GM23248 (cell line): ENCODE measurements at places on chromosomes 3 and 15.

DNA sequence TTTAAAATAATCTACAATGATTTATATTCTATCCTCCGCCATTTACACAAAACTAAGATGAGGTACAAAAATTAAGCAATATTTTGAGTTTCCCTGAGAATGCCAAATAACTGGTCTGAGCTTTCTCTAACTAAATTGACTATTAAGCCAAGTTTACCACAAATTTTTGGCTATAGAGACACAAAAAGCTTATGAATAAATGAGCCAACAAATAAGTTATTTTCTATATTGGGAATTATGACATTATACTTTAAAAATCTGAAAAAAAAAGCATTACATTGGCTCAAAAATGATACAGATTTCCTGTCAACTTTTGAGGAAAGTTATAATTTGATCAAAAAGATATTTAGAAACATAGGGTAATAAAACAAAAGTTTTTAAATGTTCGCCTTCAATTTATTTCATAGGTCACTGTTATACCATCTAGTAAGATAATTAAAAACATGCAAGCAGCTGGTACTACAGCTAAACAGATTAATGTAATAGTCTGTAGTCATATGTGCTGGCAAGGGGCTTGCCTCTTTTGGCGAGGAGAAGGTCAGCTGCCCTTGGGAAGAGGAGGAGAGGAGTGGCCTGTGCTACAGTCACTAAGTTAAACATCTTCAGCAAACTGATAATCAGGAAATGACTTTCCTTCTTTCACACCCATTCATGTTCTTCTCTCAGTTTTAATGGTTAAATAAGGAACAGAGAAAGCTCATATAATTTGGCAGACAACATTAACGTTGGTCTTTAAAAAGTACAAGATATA is 318.5 kb downstream of the TBC1D5 start:
- peak; percentile 55 for DNase-seq

DNA sequence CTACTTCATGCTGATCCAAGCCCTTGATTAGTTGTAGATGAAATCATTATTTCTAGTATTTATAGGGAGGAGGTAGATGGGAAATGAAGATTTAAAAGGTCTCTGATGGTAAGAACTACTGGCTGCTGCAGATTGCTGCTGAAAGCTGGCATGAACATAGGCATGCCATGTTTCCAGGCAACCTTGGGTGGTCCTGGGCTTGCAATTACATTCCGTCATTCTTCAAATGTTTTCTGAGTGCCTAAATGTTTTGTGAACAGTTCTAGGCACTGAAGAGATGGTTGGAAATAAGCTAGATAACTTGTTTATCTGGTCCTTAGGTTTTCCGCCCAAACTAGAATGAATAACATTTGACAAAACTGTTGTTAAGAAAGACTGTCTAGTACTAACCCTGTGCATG is 95.8 kb downstream of the KCNAB1 start:
- DNase-seq = no peak

DNA sequence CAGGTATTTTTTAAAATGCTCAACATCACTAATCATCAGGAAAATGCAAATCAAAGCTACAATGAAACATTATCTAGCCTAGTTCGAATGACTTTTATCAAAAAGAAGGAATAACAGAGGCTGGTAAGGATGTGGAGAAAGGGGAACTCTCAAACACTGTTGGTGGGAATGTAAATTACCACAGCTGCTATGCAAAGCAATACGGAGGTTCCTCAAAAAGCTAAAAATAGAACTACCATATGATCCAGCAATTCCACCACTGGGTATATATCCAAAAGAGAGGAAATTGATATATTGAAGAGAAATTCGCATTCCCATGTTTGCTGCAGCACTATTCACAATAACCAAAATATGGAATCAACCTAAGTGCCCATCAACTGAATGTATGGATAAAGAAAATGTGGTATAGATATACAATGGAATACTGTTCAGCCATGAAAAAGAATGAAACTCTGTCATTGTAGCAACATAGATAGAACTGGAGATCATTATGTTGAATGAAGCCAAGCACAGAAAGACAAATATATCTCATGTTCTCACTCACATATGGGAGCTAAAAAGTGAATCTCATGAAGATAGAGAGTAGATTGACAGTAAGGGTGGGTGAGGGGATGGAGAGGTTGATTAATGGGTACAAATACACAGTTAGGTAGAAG is 19.7 kb upstream of the CLN6 start:
- DNase-seq = no peak

DNA sequence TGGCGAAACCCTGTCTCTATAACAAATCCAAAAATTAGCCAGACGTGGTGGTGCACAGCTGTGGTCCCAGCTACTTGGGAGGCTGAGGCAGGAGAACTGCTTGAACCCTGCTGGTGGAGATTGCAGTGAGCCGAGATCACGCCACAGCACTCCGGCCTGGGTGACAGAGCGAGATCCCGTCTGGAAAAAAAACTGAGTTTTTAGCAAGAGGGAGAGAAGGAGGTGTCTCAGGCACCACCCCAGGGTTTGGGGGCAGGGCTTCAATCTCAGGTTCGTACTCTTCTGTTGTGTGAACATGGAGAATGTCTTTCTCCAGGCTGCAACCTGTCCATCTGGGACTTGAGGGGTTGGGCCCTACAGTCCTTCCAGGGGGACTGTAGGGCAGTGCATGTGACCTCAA is 2.7 kb downstream of the CHRNA3 start:
- no peak for DNase-seq

GRCh38 chr15:33419701-33420100 is 108.9 kb downstream of the RYR3 start:
- no peak for DNase-seq

DNA sequence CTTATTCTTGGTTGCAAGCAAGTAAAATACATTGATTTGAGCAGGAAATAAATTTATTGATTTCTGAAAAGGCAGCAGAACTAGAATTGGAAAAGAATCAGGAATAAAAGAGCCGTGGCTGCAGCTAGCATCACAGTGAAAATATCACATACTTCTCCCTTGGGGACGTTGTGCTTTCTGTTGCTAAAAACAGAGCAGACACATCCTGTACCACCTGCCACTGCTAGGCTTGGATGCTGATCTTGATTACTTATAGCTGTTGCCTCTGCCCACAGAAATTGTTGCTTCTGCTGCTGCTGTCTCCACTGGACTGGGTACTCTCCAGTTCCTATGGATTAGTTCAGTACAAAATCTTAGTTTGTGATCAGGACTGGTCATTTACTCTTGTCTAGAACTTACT is 283.8 kb downstream of the C3orf38 start:
- no peak for DNase-seq

DNA sequence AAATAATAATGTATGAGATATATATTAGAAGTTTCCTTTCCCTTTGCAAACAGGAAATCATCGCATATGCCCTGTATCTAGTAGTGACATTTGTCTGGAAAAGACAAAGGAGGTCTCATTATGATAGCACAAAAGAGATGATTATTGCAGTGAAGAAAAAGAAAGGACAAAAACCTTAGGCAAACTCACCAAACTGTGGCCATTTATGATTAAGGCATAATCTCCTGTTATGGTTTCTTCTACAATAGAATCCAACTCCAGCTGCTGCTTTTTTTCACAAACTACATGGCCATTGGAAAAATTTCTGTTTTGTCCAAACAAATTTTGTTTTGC is 218.2 kb downstream of the ATP8B4 start:
- peak; percentile 7 for DNase-seq

DNA sequence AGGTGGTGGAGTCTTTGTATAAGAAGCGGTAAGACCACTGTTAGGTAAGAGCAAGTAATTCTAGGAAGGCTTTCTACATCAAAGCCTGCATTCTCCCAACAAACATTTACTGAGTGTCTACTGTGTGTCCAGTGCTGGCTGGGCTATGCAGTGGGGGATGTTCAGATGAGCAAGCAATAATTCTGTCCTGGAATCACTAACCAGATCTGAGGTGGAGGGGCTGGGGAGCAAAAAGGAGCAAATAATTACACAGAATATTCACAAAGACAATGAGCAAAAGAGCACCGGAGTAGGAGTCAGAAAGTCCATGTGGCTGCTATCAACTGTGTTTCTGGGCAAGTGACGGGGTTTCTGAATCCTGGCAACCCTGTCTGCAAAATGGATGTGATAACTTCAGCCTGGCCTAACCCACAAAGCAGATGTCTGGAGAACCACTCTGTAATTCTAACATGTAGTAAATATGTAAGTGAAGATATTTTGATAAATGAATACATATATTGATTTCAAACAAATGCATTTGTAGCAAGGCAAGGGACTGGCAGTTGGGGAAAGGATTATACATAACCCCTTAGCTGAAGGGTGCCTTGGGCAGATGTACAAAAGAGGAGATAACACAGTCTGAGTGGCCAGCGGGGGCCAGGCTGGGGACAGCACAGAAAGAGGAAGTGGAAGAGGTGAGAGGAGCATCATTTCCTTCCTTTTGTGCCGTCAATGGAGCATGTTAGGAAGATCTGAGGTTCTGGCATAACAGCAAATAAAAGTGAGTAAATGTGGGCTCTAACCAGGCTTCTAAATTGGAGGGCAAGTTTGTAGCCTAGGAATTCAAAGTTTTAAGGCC is 28.8 kb downstream of the CYP8B1 start:
- no peak for DNase-seq

GRCh38 chr3:172135185-172135584 is 95.8 kb downstream of the FNDC3B start:
- no peak for DNase-seq

DNA sequence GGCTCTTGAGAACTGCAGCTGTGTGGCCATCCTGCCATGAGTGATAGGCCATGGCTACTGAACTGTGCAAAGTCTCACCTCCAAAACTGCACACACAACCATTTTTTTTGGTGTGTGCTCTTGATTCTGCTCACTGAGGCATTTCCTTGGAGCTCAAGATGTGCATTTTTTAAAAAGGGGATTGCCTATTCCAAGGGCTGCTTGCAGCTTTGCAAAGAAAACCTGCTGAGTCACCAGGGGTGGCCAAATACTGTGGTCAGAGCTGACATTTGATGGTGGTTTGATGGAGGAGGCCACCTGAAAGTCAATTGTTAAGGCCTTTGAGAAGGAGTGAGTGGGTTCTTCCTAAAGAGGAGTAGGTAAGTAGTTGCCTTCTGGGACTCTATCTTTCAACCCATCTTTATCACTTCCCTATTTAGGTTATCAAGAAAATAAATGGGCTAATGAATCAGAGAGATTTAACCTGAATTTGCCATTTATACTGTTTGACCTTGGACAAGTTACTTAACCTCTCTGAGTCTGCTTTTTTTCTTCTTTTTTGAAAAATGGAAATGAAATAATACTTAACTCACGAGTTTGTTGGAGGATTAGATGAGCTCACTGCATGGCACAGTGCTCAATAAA is 87.9 kb downstream of the CHST2 start:
- DNase-seq = peak; percentile 48

DNA sequence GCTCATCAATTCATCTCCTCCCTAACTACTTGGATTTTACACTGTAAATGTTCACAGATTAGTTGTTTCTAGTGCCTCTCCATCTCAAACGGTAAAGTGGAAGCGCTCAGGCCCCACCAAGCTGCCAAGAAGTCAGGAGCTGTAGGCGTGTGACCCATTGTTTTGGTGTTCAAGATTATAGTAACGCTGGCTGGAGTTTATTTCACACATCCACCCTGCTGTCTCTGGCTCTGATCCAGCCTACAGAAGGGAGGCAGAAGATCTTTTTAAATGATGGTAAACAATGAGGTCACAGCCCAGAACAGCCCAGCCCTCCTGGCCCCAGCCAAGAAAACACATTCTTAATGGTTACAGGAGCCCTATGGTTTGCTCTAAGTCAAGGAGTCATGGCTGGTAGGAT is 25.7 kb upstream of the GALNT15 start:
- DNase-seq = peak; percentile 95

GRCh38 chr3:20323307-20323927 is 137.4 kb upstream of the SGO1 start:
- no peak for DNase-seq

- peak; percentile 41 for DNase-seq
Observed at GRCh38 chr3:139388821-139389551, 461 bp downstream of the COPB2 start.

DNA sequence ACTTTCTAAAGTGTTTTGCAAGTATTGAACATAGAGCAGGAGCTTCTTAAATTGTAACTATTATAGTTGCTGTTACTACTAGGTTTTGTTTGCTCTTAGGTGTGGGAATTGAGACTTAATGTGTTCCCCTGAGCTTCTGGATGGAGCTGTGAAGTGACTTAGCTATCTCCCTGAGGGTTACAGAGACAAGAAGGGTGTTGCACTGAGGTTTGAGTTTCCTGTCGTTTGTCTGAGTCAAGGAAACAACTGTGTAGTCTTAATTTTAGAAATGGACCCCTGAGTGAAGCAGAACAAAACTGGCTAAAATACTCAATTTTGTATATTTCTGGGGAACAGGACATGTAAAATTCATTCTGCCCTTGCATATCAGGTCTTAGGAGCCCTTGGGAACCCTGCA is 20.4 kb downstream of the TTC21A start:
- no peak for DNase-seq

DNA sequence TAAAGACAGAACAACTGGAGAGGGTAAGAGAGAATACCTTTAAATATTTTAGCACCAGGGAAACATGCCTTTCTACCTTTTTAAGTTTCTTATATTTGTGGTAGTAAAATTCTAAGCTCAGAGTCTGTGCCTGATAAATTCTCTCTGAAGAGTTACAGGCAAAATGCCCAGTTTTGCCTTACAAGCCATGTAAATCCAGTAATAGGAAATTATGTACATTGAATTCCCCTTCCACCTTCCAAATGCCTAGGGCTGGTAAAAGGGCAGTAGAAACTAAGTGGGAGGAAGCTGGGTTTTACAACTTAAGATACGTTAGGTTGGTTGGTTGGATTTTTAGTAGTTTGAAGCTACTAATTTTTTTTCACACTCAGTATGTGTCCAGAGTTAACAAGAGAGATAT is 43.1 kb upstream of the TP63 start:
- DNase-seq = peak; percentile 56

- peak; percentile 17 for DNase-seq
Observed at GRCh38 chr3:111548092-111548491, 6.1 kb downstream of the CD96 start.

DNA sequence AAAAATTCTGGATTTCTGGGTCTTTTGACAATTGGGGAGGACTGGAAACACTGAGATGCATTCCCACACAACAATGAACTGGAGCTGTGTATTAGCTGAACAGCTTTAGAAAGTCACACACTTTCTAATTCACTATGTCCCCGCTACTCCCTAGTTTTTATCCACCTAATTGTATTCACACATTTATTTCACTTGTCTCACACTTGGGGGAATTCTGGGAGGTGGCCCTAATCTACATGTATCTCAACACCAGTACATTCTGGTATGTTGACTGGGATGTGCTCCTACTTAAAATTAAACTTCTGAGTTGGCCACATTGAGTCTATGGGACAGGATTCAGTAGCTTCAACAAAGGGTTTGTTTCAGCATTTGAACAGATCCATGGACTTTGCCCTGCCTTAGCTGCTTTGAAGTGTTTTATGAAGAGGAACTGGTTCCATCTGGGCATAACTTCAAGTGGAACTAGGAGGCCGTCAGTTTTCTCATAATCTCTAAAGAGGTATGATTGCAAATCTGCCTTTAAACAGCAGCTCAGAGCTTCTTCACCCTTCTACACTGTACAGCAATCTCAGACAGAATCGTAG is 106.5 kb upstream of the CMC1 start:
- no peak for DNase-seq

DNA sequence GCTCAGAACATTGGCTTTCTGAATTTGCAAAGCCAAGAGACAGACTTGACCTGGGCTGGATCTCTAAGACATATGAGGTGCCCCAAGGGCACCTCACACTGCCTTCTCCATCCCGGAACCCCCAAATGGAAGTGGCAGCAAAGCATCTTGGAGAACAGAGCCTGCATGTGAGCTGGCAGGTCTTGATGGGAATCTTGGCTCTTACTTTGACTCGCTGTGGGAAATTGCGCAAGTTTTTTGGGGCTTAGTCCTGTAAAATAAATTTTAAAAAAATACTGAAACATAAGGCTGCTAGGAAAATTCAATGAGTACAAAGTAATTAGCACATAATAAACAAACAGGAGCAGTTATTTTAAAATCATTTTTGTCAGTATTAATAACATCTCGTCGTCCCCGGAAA is 13.7 kb upstream of the SEC22A start:
- DNase-seq = peak; percentile 63
